AG04450 (cell line): ENCODE measurements at places on chromosomes 4 and X.
A peak's percentile ranks its signal among the peaks of the same experiment; 100 is the strongest.

GRCh38 chr4:107751670-107752069, 31.6 kb upstream of the PAPSS1 start:
- DNase-seq: no peak

- no peak for DNase-seq
Measured at GRCh38 chrX:15206306-15206705, 63.6 kb downstream of the ASB9 start.

DNA sequence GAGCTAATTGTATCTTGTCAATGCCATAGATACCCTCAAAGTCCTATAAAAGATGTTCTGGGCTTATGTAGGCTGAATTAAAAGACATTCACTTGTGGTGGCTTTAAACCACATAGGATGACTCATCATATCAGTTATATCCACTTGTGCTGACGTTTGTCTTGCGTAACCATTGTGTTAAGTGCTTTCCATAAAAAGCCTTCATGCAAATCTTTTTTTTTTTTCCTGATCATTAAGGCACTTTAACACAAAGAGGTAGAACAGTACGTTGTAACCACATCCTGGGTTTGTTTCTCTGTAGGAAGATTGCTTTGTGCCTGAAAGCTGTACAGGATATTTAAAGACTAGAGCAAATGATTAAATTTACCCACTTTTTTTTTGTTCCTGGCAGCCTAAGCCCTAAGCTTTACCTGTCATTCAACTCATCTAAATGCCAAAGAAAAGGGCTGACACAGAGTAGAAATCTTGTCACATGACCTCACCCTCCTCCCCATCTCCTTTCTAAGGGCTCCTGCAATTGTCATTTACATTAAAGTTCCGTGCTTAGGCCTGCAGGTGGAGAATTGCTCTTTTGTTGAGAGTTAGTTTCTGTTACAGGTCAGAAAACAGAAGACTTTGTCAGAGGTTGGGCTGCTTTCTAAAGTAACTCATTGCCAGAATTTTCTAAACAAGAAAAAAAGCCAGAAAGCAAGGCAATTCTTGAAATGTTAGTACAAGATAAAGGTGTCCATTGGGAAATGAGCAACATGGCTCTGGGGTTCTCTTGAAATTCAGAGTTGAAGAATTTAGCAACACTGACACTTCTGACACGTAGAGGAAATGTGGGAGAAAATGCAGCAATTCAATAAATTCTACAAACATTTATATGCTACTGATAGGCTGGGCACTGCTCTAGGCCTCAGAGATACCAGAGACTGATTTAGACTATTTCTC, 555.6 kb downstream of the PPARGC1A start:
- peak; percentile 11 for DNase-seq

DNA sequence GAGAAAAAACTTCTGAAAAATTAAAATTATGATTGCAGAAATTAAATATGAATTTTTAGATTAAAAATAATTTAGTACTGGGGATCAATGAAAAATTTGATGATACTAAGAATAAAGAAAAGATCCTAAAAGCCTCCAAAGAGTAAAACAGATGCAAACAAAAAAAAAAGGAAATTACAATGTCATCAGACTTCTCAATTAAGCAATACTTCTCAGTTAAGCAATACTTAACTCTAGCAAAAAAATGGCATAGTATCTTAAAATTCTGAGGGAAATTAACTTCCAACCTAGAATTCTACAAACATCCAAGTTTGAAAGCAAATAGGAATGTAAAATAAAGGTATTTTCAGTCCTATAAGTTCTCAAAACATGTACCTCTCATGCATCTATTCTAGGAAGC, 141.2 kb upstream of the INTU start:
- no peak for DNase-seq

- DNase-seq: no peak
Measured at GRCh38 chrX:51874123-51874522, 19.3 kb upstream of the MAGED1 start.

- no peak for DNase-seq
Measured at GRCh38 chrX:100687128-100687527, 43.1 kb downstream of the SRPX2 start.

DNA sequence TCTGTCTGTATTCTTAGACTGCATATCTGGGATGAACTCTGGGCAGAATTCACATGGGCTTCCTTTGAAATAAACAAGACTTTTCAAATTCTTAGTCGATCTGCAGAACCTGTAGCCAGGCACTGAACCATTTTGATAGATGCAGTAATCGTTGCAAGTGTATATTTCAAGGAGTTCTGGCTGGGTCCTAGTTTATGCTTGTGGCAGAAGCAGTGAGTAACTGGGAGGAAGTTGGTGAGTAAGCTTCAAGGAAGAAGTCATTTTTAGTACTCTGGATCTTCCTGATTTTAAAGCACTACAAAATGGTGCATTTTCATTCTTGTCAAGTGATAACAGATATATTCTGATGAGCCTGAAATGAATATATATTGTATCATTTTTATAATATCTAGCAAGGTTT, 9.5 kb downstream of the HPRT1 start:
- DNase-seq: peak; percentile 10

- no peak for DNase-seq
Measured at GRCh38 chr4:135120195-135120594, 918.6 kb upstream of the PABPC4L start.

DNA sequence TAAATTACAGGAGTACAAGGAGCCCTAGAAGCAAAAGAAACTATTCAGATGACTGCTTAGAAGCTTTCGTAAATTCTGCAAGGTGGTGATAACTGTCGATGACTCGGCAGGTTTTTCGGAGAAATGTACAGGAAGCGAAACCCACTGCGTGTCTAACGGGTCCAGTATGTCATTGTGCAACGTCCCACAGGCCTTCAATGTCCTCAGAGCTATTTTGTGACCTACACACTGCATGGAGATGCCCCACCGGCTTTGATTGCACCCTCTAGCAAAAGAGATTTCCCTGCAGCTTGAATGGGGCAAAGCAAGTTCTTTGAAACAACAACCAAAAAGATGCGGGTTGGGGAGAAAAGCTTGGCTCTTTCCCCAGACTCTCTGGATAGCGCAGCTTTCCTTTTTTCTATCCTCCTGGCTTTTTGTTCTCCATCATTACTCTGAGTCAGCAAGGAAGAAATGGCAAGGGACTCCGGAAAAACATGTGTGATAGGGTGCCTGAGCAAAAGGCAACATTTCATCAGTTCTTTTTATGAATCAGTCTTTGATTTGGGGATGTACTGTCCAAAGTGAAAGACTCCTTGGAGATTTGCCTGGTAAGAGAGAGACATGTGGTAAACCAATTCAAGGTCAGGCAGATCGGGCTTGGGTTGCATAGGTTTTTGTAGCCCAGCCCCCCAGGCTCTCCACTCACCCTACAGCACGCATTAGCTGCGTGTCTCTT, 112.0 kb upstream of the TBL1X start:
- DNase-seq: no peak

- DNase-seq: no peak
Measured at GRCh38 chrX:17017134-17017533, 70.7 kb downstream of the REPS2 start.

GRCh38 chr4:184292877-184293276, 75.2 kb upstream of the ENPP6 start:
- no peak for DNase-seq

- DNase-seq: peak; percentile 7
Measured at GRCh38 chrX:12901486-12901885, 4.9 kb upstream of the TLR8 start.

- no peak for DNase-seq
Measured at GRCh38 chr4:123399627-123400358, 3.2 kb downstream of the SPRY1 start.

DNA sequence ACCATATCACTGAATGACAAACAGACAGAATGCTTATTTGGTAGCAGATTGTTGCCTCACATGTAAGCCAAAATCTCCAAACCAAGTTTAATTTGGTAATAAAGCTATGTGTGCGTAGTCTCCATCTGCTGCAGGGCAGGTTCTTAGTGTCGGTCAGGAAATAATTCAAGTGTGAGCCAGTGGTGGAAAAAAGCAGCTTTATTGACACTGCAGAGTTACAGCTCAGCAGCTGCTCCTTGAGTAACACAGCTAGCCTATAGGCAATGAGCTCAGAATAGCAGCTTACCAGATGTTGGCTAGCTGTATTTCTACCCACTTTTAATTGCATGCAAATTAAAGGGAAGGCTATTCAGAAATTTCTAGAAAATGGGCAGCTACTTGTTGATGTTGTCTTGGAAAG, 757.8 kb upstream of the HS3ST1 start:
- no peak for DNase-seq

DNA sequence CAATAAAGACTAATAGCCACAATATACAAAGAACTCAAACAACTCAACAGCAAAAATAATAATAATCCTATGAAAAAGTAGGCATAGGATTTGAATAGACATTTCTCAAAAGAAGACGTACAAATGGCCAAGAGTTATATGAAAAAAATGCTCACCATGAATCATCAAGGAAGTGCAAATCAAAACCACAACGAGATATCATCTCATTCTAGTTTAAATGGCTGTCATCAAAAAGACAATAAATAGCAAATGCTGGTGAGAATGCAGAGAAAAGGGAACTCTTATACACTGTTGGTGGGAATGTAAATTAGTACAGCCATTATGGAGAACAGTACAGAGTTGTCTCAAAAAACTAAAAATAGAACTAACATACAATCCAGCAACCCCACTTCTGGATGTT, 18.8 kb downstream of the TLR6 start:
- DNase-seq: no peak

- DNase-seq: no peak
Measured at GRCh38 chrX:13452283-13452682, 117.1 kb upstream of the EGFL6 start.

DNA sequence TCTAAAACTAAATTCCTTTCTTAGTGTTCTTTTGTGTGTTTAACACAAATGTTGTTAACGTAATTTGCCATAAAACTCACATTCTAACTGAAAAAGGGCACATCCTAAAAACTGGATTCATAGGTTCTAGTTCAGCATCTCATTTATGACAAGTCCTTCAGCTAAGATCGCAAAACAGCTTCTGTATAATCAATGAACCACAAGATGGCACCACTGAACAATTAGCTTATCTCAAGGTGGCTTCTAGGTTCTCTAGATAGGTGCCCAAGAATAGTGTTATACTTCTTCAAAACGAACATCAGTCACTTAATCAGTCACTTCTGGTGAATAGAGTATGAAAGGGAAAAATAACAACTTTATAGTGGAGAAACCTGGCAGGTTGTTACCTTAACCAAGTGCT, 54.3 kb downstream of the NRK start:
- DNase-seq: no peak
